ENCODE measurements at places on chromosomes 3 and 15. TPM values are rescaled to one million over a fixed set of nuclear protein-coding genes. Genes with fewer than 3 reads are reported as not detected.

MB21D2 gene
- 6.6 TPM for polyA plus RNA-seq

DNA sequence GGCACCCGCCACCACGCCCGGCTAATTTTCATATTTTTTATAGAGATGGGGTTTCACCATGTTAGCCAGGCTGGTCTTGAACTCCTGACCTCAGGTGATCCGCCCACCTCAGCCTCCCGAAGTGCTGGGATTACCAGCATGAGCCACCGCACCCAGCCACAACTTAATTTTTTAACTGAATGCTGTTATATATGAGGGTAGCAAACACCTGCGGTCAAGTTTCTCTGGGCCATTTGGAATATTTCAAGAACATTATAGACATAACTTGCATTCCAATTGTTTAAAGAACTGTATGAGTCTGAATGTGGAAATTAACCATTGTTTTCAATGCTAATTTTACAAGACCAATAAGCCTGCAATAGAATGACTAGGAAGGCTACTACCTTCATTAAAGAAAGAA lies 35.7 kb upstream of the GOLGA8B start:
- no peak for DNase-seq

- DNase-seq: no peak
Observed at GRCh38 chr3:142444343-142444742, 3.5 kb downstream of the XRN1 start.

DNA sequence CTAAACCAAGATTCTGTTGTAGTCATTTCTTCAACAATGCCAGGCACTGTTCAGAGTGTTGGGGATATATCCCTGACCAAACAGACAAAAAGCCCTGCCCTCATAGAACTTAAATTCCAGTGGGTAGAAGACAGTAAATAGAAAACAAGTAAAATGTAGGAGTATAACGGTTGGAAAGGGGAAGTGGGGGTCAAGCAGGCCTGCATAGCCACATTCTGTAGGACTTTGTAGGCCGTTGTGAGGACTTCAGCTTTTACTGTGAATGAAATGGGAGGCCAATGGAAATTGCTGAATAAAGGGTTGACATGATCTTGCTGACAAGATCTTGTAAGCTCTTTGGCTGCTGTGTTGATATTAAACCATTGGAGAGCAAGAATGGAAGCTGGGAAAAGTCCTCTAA lies 1.8 kb downstream of the MRPS11 start:
- DNase-seq: no peak

DNA sequence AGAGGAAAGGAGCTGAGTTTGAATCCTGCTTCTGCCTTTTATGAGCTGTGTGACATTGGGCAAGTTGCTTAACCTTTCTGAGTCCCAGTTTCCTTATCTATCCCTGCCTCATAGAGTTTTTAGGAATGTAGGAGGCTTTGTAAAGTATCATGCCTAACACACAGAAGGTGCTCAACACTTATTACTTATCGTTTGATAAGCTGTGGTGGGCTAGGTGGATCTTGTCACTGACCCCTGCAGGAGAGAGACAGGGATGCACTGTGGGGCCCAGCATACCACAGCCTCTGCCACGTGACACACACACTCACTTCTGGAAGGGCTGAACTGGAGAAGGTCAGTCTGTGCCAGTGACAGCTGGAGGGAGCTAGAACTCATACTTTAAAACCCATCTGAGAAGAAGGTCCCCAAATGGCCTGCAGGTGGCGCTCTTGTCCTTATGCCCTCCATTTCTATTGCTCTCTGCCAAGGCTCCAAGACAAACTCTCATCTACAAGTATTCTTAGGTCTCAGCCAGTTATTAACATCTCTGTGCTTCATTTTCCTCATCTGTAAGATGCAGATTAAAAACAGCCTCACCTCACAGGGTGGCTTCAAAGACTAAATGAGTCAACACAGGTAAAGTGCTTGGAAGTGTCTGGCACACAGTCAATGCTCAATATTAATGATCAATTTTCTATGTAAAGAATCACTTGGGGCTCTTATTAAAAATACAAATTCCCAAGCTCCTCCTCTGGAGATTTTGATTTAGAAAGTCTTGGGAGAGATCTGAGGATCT lies 57.5 kb upstream of the HACD2 start:
- peak; percentile 83 for DNase-seq

DNA sequence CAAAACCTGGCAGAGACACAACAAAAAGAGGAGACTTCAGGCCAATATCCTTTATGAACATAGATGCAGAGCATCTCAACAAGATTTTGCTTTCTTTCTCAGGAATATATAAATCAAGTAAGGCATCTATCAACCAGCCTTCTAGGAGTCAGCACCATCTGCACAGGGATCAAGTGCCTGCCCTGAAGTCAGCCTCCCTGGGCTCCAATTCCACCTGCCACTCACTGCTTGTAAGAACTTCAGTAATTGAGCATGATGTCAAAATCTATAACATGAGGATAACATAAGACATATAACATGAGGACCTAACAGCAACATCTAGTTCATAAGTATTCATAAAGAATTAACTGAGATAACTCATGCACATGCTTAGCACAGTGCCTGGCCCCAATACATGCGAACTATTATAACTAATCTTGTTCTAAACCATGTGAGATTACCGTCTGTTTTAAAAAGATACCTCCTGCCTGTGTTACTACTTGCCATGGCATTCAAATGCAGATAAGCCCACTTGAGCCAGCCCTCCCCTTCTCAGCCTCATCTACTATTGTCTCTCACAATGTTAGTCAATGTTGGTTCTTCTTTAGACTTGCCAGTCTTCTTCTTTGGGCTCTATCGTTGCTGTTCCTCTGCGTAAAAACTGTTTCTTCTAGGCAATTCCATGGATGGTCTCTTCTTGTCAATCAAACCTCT lies 91.6 kb downstream of the PLD1 start:
- no peak for DNase-seq
